ENCODE measurements at places on chromosomes 3 and 15. TPM values are rescaled to one million over a fixed set of nuclear protein-coding genes. Genes with fewer than 3 reads are reported as not detected.

The CYP1A2 gene
- total RNA-seq, result not detected

The WDR72 gene
- 3.1 TPM for total RNA-seq

The SLC51B gene
- not detected for total RNA-seq

The EOGT gene
- 7.6 TPM for total RNA-seq

The CTXND1 gene
- 0.43 TPM for total RNA-seq

The HDC gene
- total RNA-seq, result 0.38 TPM

The NEIL1 gene
- 19.6 TPM for total RNA-seq

The HES1 gene
- 34.1 TPM for total RNA-seq

The PEAK1 gene
- 27.6 TPM for total RNA-seq

The DZIP1L gene
- total RNA-seq, result 6.3 TPM

The SLC12A1 gene
- total RNA-seq, result 0.23 TPM

The LCTL gene
- total RNA-seq, result not detected

The CHRNA5 gene
- 2.5 TPM for total RNA-seq

The FANCD2OS gene
- total RNA-seq, result not detected

The PRR23A gene
- not detected for total RNA-seq

The UACA gene
- 20.0 TPM for total RNA-seq

The LRRC49 gene
- 3.5 TPM for total RNA-seq

The FBXL22 gene
- total RNA-seq, result 1.1 TPM

The OR5K3 gene
- not detected for total RNA-seq

The RHCG gene
- total RNA-seq, result 0.79 TPM

The CCDC33 gene
- not detected for total RNA-seq

All from pancreas (tissue), 10 donors.